ENCODE measurements at places on chromosomes 2 and 18.

DNA sequence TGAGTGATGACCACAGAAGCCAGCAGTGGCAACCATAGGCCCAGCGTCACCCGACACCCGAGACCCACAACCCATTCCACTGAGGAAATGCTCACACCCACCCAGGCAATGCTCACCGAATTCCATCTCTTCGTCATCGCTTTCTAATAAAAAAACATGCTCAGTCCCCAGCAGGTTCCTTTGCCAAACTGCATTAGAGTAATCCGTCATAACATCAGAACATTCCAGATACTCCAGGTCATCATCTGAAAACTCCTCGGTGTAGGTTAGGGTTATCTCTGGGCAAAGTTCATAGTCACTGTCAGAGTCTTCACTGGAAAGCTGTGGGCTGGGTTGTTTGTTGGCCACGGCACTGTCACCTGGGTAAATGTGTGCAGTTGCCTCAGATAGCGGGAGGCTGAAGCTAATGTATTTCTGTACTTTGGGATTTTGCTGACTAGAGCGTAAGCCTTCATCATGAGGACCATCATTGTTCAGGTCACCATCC is 49.3 kb downstream of the ALPK2 start:
- no peak for DNase-seq

DNA sequence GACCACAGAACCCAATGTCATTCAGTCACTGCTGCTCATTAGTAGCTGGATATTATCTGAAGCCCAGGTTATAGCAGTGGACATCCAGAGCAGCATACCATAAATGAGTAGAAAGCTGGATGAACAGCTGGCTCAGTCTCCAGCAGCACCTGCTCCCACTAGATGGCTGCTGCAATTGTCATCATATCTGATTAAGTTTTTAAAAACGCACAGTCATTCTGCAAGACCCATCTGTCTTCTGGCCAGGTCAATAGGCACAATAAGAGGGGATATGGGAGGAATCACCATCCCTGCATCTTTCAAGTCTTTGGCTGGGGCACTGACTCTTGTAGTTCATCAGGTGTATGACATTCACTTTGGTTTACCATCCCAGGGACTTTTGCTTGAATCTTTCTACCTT is 55.1 kb upstream of the XDH start:
- peak; percentile 71 for DNase-seq

DNA sequence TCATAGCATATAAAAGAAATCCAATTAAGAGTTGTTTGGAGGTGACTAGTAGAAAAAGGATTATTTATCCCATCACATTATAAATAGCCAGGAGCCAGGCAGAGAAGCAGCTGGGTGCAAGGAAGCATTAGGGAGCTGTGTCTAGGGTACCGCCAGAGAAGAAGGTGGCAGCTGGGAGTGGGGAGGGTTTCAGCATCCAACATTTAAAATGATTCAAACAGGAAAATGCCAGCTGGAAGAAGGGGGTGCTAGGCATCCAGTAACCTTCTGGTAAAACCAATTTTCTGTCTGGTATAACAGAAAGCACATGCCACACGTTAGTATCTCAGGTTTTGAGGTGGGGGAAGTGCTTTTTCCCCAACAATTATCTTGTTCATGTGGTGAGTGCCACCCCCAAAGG is 452.4 kb downstream of the ZEB2 start:
- DNase-seq: peak; percentile 95

DNA sequence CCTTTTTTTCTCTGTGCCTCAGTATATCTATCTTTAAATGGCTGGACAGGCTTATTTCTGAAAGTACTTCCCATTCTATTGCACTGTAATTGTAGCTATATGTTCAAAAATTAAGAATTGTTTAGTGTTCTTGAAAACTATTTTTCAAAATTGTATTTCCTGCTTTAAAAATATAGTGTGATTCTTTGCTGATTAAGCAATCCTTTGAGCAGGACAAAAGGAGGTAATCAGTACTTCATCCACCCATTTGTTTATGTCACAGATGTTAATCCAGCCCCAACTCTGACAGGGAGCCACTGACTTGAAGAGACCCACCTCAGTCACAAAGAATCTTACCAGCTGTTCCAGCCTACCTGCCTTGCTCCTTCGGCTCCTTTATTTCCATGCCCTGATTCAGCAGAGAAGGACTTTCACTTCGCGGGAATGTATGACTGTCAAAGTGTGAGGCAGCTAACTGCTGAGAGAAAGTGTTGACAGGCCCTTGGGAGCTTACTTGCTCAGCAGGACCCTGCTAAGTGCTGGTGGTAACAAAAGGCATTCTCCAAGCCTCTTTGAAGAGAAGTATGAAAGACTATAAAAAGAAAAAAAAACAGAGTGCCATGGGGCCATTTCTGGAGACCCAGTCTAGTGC is 393.3 kb upstream of the CYRIA start:
- DNase-seq: no peak

GRCh38 chr18:74947417-74947816 is 261.5 kb downstream of the PTGR3 start:
- no peak for DNase-seq

DNA sequence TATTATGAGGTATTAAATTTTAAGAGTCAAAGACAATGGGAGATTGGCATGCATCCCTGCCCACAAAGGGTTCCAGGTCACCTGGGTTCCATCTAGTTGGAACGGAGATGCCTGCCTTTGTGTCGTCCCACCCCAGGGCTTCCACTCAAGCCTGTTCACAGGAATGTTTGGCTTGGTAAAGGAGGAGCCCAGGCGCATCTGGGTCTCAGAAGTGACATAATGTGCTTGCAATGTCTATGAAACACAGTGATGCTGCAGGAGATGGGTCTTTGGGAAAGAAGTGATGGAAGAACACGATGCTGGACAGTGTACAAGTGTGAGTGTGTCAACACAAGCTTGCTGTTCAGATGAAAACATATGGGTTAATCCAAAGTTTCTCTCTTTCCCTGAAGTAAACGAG is 49.6 kb upstream of the ZNF396 start:
- DNase-seq: no peak

DNA sequence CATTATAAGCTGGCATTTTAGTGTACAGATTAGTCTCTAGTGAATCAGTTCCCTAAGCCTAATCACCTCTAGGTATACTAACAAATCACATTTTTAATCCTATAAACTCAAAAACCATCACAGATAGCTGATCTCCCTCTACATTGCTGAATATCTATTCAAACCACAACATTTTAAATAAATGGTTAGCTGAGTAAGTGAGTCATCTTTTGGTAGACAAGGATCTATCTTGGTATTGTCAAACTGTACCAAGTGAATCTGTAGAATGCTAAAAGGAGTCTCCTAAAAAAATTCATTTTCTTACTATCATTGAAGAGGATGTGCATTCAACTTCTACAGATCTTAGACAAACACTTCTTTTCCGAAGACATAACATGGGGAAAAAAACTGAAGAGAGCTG is 40.7 kb downstream of the INO80D start:
- peak; percentile 69 for DNase-seq

DNA sequence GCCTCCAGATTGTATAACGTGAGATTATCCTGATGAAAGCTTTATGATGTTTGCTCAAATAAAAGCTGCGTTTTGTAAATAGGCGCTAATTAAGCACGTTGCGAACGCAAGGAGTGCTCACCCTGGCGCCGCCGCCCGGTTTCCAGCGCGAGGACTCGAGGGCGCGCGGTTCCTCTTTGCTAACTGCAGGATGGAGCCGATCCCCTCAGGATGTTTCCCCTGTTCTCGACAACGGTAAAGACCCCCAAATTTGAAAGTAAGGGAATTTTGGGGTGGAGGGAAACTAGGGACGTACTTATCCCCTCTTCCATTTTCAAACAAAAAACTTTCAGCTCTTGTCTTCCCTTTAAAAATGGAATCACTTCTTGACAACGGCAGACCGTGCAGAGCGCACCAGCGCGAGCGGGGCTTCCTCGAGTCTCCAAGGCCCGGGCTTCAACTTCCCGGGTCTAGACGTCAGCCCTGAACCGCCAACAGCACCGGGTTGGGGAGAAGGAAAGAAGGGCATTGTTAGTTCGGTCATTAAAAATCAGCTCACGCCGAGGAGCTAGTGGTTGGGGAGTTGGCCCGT is 1.1 kb upstream of the GBX2 start:
- no peak for DNase-seq

- no peak for DNase-seq
Measured at GRCh38 chr2:110219496-110220189, 7.3 kb upstream of the MTLN start.

DNA sequence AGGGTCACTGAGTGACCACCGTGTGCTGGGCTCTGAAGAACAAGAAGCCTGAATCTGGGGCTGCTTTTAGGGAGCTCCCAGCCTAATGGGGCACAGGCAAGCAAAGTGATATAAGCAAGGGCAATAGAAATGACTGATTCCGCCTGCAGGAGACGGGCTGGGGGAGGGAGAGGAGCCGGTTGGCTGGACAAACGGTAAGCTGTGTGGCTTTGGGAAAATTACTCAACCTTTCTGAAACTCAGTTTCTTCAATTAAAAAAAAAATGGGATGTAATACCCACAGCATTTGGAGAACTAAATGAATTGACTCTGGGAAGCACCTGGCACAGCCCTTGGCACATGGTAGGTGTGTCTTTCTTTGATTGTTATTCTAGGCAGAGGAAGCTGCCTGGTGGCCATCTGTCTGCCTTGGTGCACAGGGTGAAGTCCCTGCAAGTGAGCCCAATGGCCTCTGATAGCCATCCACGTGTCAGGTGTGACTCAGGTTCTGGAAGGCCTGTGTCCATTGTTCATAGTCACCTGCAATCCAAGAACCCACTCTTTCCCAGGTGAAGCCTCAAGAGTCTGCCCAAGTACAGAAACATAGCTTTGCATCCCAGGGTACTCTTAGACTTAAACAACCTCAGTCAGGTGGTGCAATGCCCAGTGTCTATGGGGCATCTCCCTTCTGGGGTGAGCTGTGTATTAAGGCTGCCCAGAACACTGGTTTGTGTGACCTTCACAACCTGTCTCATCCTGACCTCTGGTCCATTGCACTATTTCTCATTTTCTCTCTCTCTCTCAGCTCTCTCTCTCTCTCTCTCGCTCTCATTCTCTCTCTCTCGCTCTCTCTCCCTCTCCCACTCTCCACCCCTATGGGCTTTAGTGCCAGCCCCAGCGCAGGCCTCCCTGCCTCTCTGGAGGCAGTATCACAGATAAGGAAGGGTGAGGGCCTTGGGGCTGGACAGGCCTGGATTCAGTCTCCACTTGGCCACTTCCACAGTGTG is 30.0 kb upstream of the NTSR2 start:
- no peak for DNase-seq

DNA sequence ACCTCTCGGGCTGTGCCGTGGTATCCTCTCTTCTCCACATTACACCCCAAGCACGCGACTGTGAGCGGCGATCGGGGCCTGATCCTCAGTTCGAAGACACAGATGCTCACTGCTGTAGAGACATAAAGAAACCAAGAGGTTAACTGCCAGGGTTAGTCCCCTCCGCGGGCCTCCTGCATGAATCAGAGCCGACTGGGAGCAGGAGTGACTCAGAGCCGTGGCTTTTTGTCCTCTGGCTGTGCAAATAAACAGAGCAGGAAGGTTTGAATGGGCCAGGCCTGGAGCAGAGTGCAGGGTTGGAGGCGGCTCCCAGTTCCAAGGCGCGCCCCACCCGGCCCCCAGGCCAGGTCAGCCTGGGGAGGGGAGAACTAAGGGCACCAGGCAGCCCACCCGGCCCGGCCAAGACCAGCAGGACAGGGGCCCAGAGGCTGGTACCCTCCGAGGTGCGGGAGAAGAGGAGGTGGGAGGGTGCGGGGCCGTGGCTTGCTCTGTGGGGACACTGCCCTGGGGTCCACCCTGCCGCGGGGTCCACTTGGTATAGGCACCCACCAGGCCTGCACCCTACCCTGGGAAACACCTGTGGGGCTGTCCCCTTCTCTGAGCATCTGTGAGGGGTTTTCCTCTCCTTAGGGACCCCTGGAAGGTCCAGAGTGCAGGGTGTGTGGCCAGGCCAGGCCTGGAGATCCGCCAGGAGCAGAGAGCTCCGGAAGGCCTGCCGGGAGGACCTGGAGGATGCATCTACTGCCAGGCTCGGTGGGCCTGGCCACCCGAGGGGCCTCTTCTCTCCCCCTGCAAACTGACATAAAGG is 16.5 kb downstream of the TWIST2 start:
- DNase-seq: no peak

GRCh38 chr2:215503381-215503780 is 67.5 kb upstream of the FN1 start:
- DNase-seq: no peak

- no peak for DNase-seq
Measured at GRCh38 chr2:7858624-7859023, 823.2 kb upstream of the ID2 start.

GRCh38 chr2:177169810-177170514 is 42.6 kb upstream of the HNRNPA3 start:
- DNase-seq: no peak

- no peak for DNase-seq
Measured at GRCh38 chr18:9884532-9885140, 1.1 kb upstream of the TXNDC2 start.

- no peak for DNase-seq
Measured at GRCh38 chr18:37481491-37481890, 84.1 kb downstream of the CELF4 start.

DNA sequence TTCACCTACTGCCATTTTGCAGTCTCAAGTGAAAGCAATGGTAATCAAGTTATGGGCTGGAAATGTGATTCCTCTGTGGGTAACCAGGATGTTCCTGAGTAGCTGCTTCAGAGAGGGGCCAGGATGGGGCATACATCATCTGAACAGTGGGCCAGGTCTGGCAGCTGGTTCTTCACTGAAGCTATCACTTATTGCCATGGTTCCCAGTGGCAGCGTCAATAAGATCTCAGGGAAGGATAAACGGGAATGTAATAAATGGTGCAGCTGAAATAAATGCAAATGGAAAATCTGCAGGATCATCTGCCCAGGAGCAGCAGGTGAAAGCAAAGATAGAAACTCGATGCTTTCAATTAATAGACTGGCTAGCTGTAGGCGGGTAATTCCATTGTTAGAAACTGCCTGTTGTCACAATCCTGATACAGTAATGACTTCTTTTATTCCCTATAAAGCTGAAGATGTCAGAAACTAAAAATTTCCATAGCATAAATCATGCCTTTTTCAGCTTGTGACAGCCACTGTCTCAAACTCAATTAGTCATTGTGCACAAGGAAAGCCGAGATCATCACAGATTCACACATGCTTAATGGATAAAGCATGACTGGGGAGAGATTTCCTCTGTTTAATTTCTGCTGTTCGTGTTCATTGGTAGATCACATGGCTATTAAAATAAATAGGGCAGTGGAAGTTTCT is 56.2 kb upstream of the CCDC85A start:
- no peak for DNase-seq

DNA sequence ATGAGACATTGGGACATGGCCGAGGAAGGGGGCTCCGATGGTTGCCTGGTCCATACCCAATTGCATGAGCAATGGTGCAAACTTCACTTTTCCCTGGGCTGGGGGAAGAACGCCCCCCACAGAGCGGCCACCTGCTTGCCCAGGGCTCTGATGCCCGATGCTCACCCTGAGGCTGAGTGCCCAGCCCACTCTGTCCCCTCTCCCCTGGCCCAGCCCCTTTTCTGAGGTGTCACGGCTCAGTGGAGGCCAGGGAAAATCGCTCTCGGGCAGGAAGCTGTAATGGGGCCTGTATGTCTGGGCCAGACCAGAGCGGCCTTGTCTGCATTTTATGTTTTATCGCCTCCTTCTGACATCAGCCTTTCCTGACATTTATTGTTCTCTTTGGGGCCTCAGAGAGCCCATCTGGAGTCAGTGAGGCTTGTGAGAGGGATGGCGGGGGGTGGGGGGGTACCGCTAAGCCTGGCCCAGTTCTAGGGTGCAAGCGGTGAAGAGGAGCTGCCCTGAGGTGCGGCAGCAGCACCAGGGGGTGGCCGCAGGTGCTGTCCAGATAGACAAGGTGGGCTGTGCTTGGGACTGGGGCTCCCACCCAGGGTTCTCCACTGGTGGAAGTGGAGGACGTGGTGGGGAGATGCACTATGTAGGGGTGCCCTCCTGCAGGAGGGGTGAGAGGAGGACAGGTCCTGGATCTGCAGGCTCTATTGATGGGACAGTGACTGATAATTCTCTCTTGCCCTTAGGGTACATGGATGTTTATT is 46.2 kb downstream of the INHBB start:
- no peak for DNase-seq
